ENCODE measurements at places on chromosomes 6 and 20. TPM values are rescaled to one million over a fixed set of nuclear protein-coding genes. Genes with fewer than 3 reads are reported as not detected.
A peak's percentile ranks its signal among the peaks of the same experiment; 100 is the strongest.

DNA sequence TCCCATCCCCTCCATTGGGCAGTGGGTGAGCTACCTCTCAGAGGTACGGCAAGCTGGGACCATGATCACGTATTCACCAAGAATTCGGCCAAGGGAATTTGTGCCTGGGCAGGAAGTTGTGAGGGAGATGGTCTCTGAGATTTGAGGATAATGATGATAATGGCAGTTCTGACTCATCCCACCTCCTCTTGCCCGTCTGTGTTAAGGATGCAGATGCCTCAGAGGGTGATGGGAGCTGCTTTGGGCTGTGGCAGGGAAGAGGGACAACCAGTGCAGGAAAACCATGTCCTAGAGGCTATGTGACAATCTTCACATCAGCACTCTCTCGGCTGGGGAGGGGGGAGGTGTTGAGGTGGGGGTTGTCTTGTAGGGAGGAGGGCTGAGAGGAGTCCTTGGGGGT lies 4.3 kb downstream of the TGM6 start:
- peak; percentile 64 for DNase-seq

- no peak for DNase-seq
These were observed 460.2 kb downstream of the COL12A1 start for GRCh38 chr6:74745670-74746069.

GRCh38 chr6:57276946-57277345 lies 40.5 kb upstream of the PRIM2 start:
- no peak for DNase-seq

SNX14 gene
- 60.9 TPM for total RNA-seq

Data from HFFc6 (cell line).